NCI-H187 treated with DMSO at 0.1 percent for 48 hours (cell line): ENCODE measurements at places on chromosomes 13 and 19.

DNA sequence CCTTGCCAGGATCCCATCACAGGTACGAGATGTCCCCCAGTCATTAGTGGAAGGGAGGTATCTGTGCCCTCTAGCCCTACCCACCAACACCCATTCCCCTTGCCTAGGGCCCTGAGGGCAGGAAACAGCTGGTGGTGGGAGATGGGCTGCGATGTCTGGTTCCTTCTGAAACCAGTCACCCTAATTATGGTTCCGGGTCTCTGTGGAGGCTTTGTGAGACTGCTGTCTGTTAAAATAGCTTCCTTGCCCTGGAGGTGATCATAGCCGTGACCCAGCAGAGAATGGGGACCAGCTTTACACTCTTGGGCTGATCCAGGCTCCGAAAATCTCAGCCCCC is 5.5 kb downstream of the ALDH16A1 start:
- DNase-seq, result no peak

DNA sequence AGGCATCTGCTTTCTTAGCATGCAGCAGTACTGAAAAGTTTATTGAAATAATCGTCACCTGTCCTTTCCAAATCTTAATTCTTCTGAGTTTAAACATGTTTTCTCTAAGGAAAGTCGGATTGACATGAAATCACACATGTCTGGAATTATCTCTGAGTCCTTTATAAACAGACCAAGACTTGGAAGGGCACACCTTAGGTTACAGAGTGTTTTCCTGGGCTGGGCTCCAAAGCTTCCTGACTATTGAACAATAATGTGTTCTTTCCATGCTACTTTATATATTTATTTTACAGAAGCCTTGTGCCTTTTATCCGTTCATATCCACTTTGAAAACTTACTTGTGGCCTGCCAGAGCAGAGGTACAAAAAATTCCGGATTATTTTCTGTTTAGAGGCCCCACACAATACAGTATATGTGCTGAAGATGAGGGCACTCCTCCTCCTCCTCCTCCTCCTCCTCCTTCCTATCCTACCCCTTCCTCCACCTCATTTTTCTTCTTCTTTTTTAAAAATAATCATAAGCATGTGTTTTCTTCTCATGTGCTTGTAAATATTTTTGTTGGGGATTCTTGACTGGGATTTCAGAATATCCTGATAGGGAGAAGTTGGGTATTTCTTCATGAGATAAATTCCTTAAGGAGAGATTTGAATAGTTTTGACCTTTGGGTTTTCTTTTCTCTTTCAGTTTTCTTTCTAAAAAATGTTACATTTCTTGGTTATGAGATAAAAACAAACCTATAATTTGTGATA is 52.3 kb downstream of the LRCH1 start:
- DNase-seq, result no peak

DNA sequence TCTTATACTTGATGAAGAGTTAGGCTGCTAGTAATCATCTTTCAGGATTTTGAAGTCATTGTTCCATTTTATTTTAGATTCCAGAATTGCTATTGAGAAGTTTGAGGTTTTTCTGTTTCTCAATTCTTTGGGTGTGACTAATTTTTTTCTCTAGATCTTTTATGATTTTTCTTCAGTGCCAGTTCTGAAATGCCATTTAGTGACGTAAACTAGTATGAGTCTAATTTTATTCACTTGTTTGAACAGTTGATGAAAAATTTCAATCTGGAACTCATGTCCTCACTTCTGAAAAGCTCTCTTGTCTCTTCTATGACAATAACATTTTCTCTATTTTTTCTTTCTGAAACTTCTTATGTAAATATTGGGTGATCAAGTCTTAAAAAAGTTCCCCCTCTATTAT is 188.5 kb upstream of the HTR2A start:
- no peak for DNase-seq

- no peak for DNase-seq
Observed at GRCh38 chr13:98474292-98474691, 102.6 kb downstream of the STK24 start.

GRCh38 chr13:50887151-50887550 is 22.4 kb upstream of the RNASEH2B start:
- DNase-seq, result no peak

DNA sequence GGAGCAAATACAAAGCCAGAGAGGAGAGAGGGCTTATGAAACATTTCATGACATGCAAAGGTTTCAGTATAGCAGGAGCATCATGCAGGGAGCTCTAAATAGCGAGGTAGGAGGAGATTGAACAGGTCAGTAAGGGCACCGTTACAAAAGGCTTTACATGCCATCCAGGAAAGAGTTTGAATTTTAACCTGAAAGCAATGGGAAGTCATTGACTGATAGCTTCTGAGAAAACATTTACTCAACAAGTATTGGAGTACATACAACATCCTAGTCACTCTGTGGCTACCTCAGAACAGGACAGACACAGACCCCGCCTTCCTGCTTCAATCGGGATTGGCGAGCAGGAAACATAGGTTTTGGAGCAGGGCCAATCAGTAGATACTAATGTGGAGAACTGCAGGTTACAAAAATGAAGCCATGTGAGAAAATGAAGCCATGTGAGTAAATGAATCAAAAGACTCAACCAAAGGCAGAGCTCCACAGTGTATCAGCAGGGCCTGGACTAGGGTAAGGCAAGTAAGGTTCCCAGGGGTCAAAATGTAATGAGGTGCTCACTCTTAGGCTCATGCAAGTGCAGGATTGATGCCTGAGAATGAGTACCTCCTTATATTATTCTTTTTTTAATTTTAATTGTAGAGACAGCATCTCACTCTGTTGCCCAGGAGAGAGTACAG is 46.8 kb upstream of the FNDC3A start:
- no peak for DNase-seq

GRCh38 chr19:52739576-52739975 is 4.7 kb upstream of the ZNF611 start:
- no peak for DNase-seq

GRCh38 chr19:13091400-13092157 is 11.1 kb downstream of the LYL1 start:
- no peak for DNase-seq

DNA sequence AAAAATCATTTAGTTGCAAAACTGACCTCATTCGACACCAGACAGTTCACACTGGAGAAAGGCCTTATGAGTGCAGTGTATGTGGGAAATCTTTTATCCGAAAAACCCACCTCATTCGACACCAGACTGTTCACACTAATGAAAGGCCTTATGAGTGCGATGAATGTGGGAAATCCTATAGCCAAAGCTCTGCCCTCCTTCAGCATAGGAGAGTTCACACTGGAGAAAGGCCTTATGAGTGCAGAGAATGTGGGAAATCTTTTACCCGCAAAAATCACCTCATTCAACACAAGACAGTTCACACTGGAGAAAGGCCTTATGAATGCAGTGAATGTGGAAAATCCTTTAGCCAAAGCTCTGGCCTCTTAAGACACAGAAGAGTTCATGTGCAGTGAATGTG is 7.1 kb upstream of the ZNF134 start:
- DNase-seq, result no peak

DNA sequence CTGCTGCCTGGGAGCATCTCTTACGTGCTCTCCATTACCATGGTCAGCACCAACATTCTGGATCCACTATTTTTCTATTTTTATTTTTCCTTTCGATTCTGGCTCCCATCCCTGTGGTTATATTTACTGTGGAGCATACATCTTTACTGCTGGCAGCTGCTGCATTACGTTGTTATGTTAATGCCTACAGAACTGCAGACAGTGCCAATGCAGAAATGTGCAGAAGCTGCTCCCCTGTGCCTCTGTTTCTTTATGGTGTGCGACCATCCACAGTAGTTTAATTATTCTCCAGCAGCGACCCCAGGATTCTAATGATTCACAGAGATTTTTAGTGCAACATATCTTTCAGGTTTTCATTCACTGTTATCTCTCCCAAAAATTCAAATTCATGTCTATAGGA is 911.7 kb upstream of the SLITRK6 start:
- DNase-seq, result no peak

GRCh38 chr13:74104661-74105275 is 29.4 kb downstream of the KLF12 start:
- no peak for DNase-seq

DNA sequence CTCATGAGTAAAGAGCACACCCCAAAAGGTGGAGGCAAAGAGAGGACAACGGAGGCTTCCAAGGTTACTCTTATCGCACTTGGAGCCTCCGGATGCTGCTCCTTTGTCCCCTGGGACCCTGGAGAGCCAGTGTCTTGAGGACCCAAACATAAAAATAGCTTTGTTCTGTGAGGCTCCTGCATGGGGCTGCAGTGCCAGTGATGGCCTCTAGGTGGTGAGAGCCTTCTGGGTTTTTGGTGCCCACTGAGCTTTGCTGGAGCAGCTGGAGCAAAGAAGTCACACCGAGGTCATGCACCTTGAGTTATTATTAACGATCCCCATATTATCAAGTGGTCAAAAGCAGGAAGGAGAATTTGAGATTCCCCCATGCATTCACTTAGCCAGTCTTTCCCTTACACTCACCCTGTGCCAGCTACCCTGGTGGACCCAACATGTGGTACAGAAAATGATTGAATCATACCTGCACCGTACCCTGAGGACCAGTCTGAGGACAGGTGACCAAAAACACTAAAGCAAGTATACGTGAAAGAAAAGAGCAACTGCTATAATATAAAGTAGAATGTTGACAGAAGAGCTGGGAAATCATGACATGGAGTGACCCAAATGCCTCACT is 41.5 kb downstream of the ZNF682 start:
- DNase-seq, result no peak

GRCh38 chr13:79352107-79352506 is 53.9 kb downstream of the RBM26 start:
- DNase-seq, result no peak

DNA sequence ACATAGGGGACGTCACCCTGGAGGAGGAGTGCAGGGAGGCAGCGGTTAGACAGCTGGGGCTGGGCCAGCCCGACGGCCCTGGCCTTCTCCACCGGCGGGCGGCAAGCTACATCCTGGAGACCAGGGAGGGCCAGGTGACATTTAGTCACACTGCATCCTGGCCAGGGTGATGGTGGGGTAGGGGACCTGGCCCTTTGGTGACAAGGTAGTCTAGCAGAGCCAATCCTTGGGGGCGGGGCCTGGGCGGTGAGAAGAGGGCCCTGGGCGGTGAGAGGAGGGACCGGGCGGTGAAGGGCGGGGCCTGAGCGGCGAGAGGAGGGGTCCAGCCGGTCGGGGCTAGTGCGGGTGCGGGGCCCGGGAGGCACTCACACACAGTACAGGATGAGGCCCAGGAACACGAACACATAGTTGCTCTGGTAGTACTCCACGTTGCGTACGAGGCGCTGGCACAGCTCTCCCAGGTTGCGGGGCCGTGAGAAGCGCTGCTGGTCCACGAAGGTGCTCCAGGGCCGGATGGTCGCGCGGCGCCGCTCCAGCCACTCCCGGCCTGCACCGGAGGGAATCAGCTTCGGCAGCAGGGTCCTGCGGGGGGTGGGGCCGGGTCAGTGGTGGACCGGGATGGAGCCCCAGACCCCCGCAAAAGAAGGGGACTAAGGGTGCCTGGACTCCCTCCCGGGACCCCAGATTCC is 610 bp downstream of the RABAC1 start:
- DNase-seq, result peak; percentile 31

GRCh38 chr13:36211567-36211966 is 2.8 kb downstream of the SOHLH2 start:
- DNase-seq, result no peak

GRCh38 chr13:112679932-112680677 is 9.7 kb upstream of the ATP11A start:
- DNase-seq, result no peak

GRCh38 chr19:39352381-39353255 is 10.4 kb downstream of the SAMD4B start:
- DNase-seq, result no peak

GRCh38 chr13:76148926-76149325 is 512.8 kb downstream of the LMO7 start:
- DNase-seq, result no peak

- DNase-seq, result no peak
Observed at GRCh38 chr13:106098778-106099177, 436.7 kb downstream of the EFNB2 start.

DNA sequence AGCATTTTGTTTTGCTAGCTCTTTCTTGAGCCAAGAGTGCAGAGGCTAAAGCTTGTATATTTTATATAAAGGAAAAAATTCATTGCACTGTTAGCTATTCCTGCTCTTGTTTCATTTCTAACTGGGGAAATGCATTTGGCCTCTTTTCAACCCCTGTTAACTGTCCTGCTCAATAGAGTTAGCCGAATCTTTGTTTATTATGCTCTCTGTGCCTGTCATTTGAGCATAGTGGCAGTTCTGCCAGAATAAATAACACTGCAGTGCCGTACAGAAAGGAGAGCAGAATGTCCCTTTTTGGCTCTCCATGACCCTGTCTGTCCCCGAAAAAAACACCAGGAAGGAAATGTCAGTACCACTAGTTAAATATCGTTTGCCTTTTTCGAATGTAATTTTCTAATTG is 350.8 kb downstream of the MYO16 start:
- DNase-seq, result no peak

DNA sequence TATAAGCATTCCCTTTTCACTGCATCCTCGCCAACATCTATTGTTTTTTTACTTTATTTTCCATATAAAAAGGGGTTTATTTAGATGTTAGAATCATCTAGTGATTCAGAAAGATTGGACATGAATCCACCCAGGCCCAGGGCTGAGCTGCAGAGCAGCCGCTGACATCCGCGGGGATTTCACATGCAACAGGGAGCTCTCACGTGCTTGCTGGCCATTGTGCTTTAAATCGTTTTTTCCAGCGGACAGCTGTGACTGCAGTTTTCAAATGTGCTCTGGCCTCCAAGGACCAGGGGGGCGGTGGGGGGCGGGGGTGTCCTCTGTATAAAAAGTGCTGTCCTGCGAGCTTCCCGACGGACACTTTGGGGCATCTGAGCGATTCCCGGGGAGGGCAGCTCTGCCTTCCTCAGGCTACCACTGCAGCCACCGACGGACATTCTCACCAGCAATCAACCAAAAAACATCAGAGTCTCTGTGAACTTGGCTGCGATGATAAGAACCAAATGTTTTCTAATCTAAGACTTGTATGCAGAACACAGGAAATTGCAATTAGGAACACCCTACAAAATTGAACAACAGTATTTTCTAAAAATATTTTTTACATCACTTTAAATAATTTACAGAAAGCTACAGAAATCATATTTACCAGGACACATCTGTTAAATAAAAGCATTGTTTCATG is 12.6 kb downstream of the RB1 start:
- DNase-seq, result no peak

DNA sequence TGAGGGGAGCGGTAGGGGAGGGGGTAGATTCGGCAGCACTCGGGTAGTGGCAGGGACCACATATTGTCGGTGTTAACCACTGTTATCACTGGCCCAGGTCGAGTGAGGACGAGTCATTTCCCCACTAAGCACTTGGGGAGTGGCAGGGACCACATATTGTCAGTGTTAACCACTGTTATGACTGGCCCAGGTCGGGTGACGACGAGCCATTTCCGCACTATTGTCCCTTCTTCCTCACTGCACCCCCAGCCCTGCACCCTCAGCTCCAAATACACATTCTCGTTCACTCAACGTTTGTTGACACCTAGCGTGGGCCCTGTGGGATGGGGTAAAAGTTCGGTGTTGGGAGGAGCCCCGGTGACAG is 467 bp upstream of the CLN5 start:
- DNase-seq, result no peak

- no peak for DNase-seq
Observed at GRCh38 chr19:31119951-31120690, 229.1 kb downstream of the TSHZ3 start.

GRCh38 chr19:46381346-46381745 is 32.0 kb downstream of the CCDC8 start:
- DNase-seq, result no peak
